ENCODE measurements at places on chromosomes 6 and 20. TPM values are rescaled to one million over a fixed set of nuclear protein-coding genes. Genes with fewer than 3 reads are reported as not detected.

Gene C20orf202
- not detected for total RNA-seq

Gene COL12A1
- total RNA-seq = 35.3 TPM

Gene ARMH2
- total RNA-seq = not detected

Gene SALL4
- 1.6 TPM for total RNA-seq

Gene NRM
- total RNA-seq = 5.2 TPM

- no peak overlapping the region for H3K27ac ChIP-seq
- no peak overlapping the region for H3K4me3 ChIP-seq
- H3K36me3 ChIP-seq = no peaks in the 10 kb centered on the region
- H3K4me1 ChIP-seq = no peaks in the 10 kb centered on the region
Measured at GRCh38 chr6:53014744-53015143, 19.7 kb upstream of the GSTA4 start.

GRCh38 chr20:46282669-46283068 is 25.6 kb downstream of the CDH22 start:
- H3K4me3 ChIP-seq = no peak overlapping the region
- no peak overlapping the region for H3K27ac ChIP-seq
- peaks cover 8% of the 10 kb centered on the region for H3K27me3 ChIP-seq
- no peaks in the 10 kb centered on the region for H3K4me1 ChIP-seq

DNA sequence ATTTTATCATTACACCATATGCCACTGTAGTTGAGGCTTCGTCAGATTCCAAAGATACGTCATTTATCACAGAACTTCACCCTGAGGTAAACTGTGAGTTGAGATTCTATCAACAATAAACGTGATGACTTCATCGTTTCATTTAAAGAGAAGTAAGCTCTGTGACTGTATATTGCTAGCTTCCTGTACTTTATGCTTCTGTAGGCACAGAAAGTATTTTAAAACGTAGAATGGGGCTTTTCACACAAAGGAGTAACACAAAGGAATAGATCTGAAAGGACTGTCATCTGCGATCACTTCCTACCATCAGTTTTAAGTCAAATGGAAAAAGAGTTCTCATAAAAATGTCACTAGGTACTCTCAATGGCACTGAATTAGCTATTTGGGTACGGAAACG is 234.4 kb upstream of the MCHR2 start:
- no peak overlapping the region for H3K4me3 ChIP-seq
- no peaks in the 10 kb centered on the region for H3K27me3 ChIP-seq
- H3K27ac ChIP-seq = no peak overlapping the region
- no peaks in the 10 kb centered on the region for H3K36me3 ChIP-seq
- H3K4me1 ChIP-seq = peaks cover 15% of the 10 kb centered on the region

GRCh38 chr6:144334150-144334708 is 49.1 kb downstream of the UTRN start:
- H3K4me1 ChIP-seq = peaks cover 77% of the 10 kb centered on the region
- peak overlapping the region; percentile 33 for H3K27ac ChIP-seq
- H3K4me3 ChIP-seq = no peak overlapping the region
- H3K36me3 ChIP-seq = no peaks in the 10 kb centered on the region
- peak; percentile 49 for DNase-seq

DNA sequence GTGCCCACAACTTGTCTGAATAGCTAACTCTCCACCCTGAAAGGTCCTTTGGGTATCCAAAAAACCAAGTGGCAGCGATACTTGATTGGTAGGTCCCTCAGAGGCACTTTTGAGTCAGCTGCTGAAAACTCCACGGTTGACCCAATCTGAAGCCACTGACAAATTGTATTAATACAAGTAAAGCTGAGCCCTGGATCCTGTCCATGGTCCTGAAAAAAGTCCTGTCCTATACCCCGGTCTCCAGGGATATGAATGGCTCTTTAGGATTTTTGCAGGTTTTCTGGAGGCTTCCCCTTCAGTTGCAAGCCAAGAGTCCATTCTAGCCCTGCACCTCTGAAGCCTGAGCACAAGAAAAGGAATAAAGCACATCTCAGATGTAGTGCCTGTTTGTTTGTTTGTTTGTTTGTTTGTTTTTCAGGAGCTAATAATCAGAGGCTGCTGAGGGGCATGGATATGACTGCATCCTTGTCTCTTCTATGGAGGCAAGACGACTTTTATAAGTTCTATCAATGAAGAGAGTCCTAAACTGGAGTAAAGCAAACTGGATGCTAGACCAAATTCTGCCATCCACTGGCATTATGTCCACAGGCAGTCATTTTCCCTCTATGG is 1.7 kb upstream of the SLC12A5 start:
- no peaks in the 10 kb centered on the region for H3K36me3 ChIP-seq
- DNase-seq = peak; percentile 45
- no peak overlapping the region for H3K27ac ChIP-seq

DNA sequence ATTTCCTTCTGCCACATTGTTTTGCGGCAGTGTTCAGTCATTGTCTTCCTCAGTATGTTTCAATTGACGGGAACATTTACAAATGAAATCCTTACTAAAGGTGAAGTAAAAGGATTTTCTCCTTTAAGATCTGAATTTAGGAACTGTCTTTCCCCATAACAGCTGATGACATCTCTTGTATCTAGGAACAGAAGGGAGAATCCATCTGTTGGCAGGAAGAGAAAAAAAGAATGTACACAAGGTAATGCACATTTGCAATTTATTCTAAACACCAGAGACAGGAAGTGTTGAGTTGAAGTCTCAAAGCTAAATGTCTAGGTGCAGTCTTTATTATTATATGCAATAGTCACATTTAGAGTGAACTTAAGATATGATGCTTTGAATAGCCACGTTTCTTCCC is 334.5 kb downstream of the HDGFL1 start:
- no peak overlapping the region for H3K4me3 ChIP-seq
- no peak overlapping the region for H3K27ac ChIP-seq
- H3K27me3 ChIP-seq = no peaks in the 10 kb centered on the region

DNA sequence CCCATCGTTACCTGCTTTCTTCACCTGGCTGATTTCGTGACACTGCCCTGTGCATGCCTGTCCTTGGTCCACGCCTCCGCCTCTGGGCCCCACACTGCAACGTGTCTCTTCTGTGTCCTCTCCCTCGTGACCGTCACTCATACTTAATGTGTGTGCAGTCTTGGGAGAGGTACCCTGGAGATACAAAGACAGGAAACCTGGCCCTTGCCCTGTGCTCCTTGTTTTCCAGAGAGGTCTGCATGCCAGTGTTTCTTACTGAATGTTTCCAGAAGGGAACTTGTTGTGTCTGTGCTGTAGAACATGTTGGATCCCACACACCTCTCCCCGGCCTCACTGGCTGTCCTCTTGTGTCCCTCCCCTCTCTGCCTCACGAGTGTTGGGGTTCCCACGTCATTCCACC is 45.8 kb downstream of the SNX9 start:
- DNase-seq = no peak
- no peaks in the 10 kb centered on the region for H3K27me3 ChIP-seq
- no peak overlapping the region for H3K4me3 ChIP-seq
- H3K4me1 ChIP-seq = no peaks in the 10 kb centered on the region
- no peaks in the 10 kb centered on the region for H3K36me3 ChIP-seq

GRCh38 chr6:122995921-122996793 is at the start of gene CLVS2:
TSS of gene CLVS2 (plus strand) at chr6:122996235. CDS start at chr6:122997778, 1,543 bp downstream.
- H3K27me3 ChIP-seq = peaks cover 6% of the 10 kb centered on the region
- H3K4me3 ChIP-seq = no peak within 1 kb of the TSS
- H3K4me1 ChIP-seq = peaks cover 13% of the 10 kb centered on the region
- H3K36me3 ChIP-seq = no peaks in the 10 kb centered on the region

DNA sequence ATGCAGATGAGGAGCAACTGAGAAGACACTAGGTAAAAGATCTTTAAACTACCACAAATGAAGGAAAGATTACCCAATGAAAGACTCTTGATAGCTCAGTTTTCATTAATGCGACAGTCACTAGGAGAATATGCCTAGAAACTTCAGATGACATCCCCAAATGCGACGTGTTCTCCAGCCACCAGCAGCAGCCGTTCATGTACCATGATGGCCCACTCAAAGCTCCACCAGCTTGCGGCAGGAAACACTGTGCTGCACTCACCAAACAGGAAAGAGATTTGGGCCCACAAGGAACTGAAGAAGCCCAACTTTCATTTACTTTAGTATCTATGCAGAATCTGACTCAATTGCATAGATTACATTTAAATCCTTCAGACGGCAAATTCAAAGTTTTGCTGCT is 7.5 kb downstream of the DIDO1 start:
- H3K4me1 ChIP-seq = peaks cover 91% of the 10 kb centered on the region
- H3K4me3 ChIP-seq = no peak overlapping the region
- H3K27ac ChIP-seq = no peak overlapping the region
- DNase-seq = no peak

- no peaks in the 10 kb centered on the region for H3K4me1 ChIP-seq
- no peaks in the 10 kb centered on the region for H3K36me3 ChIP-seq
- H3K4me3 ChIP-seq = no peak overlapping the region
- no peak overlapping the region for H3K27ac ChIP-seq
- no peaks in the 10 kb centered on the region for H3K27me3 ChIP-seq
Measured at GRCh38 chr20:1654996-1655395, 2.6 kb downstream of the SIRPG start.

DNA sequence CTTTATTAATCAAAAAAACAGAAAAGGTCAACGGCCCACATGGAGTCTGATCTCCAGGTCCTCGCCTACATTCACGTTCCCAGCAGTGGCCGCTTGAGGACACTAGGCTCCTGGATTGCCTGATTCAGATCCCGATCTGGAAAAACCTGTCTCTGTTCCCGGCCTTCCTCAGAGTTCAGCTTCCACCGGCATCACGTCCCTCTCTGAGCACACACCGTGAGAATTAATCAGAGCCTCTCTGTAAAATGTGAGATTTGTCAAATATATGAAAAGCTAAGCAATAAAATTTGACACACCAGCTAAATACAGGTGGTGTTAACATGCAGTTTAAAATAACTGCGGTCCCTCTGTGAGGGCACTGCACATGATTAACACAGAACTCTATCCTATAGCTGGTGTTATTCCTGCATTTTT is 122.8 kb upstream of the COL21A1 start:
- H3K27me3 ChIP-seq = no peaks in the 10 kb centered on the region
- no peak overlapping the region for H3K4me3 ChIP-seq
- DNase-seq = peak; percentile 78
- H3K36me3 ChIP-seq = no peaks in the 10 kb centered on the region
- peaks cover 28% of the 10 kb centered on the region for H3K4me1 ChIP-seq

DNA sequence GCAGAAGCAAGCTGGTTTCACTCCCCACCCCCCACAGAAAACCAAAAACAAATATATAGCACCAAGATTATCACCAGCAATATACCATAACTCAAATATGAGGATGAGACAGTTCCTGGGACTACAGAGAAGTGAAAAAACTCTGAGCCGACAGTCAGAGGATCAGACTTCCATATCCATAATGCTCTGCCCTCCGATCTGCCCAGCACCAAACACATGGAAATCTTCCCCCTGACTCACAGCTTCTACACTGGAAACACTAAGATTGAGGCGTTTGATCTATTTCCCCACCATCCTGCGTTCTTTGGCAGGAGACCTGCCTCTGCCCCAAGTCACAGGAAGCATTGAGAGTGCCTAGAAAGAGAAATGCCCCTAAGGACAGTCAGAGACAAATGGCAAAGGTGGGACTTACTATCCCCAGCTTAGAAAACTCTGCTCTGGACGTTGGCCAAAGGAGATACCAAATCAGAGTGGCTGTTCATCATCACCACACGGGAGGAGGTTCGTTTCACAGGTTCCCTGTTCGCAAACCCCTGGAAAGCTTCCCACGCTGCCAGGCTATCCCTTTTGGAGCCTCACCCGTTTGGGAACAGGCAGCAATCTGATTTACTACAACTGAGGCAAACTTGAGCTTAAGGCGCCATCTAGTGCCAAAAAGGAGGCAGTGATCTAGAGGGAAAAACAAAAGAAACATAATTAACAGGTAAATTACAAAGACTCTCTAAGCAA is 48.7 kb upstream of the SRSF6 start:
- H3K27me3 ChIP-seq = no peaks in the 10 kb centered on the region
- H3K36me3 ChIP-seq = no peaks in the 10 kb centered on the region
- H3K4me3 ChIP-seq = no peak overlapping the region
- H3K27ac ChIP-seq = no peak overlapping the region
- DNase-seq = no peak
- no peaks in the 10 kb centered on the region for H3K4me1 ChIP-seq

- peak overlapping the region; percentile 41 for H3K4me3 ChIP-seq
- no peaks in the 10 kb centered on the region for H3K27me3 ChIP-seq
- H3K36me3 ChIP-seq = no peaks in the 10 kb centered on the region
- DNase-seq = peak; percentile 68
Measured at GRCh38 chr6:7052443-7053011, 55.2 kb upstream of the RREB1 start.

GRCh38 chr6:159149641-159150040 is 19.6 kb upstream of the FNDC1 start:
- H3K27me3 ChIP-seq = no peaks in the 10 kb centered on the region
- no peak for DNase-seq
- H3K27ac ChIP-seq = no peak overlapping the region
- H3K4me1 ChIP-seq = peaks cover 3% of the 10 kb centered on the region
- H3K4me3 ChIP-seq = no peak overlapping the region

DNA sequence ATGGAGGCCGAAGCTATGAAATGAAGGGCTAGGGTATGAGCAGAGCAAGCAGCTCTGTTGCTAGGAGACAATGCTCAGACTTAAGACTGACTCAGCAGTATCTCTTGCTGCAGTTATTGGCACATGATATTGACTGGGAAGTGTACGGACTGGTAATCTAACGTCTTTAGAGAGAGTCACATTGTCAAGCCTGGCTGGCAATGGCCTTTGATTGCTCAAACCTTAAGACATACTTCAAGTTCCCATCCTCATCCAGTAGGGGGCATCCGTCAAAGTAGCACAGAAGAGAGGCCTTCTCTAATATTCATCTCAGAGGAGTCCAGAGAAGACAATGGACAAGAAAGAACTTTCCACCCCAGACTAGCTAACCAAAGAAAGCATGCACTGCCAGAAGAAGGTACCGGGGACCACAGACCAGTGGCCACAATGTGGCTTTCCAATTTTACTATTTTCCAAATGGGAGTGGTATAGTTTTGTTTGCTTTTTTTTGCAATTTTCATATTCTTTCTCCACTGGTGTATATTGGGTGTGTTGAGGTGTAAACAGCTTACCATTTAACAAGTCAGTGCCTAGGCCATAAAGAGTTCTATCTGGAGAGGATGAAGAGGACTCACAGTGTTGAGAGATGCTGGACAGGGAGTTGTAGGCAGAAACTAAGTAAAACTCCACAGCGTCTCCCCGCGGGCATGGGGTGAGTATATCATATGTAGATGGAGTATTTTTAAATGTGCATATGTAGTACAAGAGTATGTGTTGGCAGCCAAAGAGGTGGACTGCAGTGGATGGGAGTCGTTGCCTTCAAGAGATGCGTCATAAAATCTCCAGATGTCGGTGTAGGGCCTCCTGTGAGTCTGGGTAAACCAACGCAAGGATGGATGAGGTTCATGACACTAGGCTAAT is 36.7 kb downstream of the LRFN2 start:
- H3K27ac ChIP-seq = no peak overlapping the region
- H3K36me3 ChIP-seq = no peaks in the 10 kb centered on the region
- DNase-seq = peak; percentile 62
- no peak overlapping the region for H3K4me3 ChIP-seq
- H3K4me1 ChIP-seq = no peaks in the 10 kb centered on the region
